ENCODE measurements at places on chromosomes 6 and 20.

GRCh38 chr6:109075934-109076333, 18.7 kb downstream of the SESN1 start:
- ATAC-seq, result no peak

DNA sequence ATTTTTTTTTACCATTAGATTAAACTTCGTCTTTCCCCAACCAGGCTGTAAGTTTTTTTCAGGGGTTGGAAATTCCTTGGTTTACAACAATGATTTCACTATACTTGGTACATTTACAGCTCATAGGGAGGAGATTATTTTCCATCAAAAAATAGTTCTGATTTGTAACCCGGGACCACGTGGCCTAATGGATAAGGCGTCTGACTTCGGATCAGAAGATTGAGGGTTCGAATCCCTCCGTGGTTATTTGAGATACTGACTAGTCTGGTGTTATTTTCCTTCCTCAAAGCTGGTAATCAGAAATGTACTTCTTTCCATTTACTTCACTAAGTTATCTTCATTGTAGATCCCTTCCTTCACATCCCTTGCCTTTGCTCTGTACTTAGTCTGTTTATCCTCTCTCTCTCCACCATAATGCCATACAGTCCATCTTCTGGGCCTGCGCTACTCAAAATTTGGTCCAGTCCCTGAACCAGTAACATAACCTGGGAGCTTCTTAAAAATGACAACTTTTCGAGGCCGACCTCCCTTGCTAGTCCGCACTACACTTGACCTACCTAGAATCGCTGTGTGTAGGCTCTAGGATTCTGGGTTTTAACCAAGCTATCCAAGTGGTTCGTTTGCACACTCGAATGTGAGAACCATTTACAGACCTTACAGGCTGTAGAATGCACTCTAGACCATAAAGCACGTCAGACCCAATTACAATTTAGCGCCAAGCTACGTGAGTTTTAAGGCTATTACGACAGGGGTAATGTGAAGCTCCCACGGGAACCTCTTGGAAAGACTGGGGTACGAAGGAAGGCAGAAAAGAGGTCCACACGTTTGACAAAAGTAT, 42.1 kb upstream of the BTN3A2 start:
- ATAC-seq, result no peak

DNA sequence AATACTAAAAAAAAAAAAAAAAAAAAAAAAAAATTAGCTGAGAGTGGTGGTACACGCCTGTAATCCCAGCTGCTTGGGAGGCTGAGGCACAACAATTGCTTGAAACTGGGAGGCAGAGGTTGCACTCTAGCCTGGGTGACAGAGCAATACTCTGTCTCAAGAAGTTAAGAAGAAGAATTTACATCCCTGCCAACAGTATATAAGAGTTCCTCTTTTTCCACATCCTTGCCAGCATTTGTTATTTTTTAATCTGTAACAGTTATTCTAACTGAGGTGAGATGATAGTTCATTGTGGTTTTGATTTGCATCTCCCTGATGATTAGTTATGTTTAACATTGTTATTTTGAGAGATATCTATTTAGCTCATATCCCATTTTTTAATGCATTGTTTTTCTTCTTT, 20.3 kb upstream of the DYNLRB1 start:
- no peak for ATAC-seq

- no peak for ATAC-seq
Measured at GRCh38 chr20:61106438-61106837, 145.6 kb upstream of the CDH4 start.

GRCh38 chr20:8299921-8300320, 167.9 kb downstream of the PLCB1 start:
- no peak for ATAC-seq

- no peak for ATAC-seq
Measured at GRCh38 chr6:33708516-33709204, 2.8 kb downstream of the UQCC2 start.

DNA sequence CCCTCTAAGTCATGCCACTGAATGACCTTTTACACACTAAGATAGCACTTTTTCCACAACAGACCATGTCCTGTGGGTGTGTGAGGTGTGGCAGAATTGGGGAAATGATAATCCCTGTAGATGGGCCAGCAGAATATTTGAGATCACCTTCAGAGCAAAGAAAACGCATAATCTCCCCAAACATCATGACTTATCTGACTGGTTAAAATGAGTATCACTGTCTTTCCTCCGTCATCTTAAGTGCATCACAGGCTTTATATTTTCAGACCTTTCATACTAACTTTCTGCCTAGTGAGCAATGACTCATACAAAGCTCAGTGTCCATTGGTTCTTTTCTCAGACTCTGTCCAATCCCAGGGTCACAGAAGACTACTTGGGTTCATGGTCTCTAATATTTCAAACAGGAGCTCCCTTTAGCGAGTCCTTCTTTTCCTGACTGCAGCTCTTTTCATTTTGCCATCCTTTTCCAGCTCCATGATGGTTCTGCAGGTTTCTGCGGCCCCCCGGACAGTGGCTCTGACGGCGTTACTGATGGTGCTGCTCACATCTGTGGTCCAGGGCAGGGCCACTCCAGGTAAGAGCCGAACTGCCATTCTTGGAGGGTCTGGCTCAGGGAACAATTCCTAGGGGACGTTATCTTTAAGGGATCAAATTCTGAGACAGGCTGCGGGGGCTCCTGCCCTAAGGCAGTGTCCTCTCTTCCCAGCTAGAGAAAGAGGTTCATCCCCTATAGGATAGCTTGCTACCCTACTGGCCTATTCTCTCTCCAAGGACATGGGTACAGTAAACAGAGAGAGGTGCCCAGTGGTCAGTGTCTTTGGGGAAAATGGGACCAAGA, at the start of gene HLA-DPB1:
HLA-DPB1 (plus strand) TSS at position 423 of the 838 bp plus-strand sequence; CDS start at position 475, 52 bp downstream.
- peak; percentile 89 for ATAC-seq

GRCh38 chr6:12125396-12125795, 113.3 kb downstream of the HIVEP1 start:
- ATAC-seq, result no peak

DNA sequence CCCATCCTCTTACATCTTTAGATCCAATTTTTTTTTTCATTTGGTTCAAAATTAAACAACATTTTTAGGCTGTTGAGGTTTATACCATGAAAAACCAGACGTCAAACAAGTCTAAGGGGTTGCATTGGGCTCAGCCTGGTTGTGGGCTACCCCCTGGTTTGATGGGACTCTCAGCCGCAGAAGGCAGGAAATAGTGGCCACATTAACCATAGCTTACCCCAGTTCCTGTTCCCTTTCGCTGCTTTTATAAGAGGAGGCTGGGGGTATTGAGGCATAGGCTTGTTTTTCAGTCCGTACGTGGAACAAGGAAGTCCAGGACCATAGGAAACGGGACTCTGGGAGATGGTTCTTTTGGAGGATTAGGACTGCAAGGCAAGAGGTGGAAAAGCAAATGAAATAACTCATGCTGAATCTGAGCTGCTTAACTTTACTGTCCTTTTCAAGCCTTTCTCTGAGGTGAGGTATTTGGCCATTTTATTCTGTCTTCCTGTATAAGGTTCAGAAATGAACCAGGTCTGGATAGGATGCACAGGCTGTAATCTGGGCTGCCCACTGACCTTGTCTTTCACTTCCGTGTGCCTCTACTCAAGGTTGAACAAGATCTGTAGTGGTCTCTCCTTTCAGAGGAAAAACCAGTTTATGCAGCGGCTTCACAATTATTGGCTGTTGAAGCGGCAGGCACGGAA, 7.7 kb downstream of the BRPF3 start:
- ATAC-seq, result peak; percentile 77

DNA sequence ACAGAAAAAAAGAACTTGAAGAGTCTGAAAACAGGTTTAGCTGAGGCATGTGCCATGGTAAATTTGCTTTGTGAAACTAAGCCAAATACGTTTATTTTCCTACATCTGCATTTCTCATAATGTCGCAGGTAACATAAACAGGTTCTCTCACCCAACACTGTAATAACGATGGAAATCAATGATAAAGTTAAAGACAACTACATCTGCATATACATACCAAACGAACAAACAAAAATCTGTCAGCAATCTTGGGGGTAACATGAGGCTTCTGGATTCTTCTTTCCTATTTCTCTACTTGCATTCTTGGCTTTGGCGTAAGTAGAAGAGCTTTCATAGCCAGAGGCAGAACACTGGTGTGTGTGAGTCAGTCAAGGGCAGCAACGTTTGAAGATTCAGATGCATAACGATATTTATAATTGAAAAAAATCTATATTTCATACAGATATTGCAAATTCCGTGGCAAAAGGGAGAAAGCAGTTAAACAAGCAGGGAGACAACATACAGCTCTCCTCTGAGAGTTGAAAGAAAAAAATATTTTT, 195.1 kb downstream of the EDN1 start:
- ATAC-seq, result no peak

DNA sequence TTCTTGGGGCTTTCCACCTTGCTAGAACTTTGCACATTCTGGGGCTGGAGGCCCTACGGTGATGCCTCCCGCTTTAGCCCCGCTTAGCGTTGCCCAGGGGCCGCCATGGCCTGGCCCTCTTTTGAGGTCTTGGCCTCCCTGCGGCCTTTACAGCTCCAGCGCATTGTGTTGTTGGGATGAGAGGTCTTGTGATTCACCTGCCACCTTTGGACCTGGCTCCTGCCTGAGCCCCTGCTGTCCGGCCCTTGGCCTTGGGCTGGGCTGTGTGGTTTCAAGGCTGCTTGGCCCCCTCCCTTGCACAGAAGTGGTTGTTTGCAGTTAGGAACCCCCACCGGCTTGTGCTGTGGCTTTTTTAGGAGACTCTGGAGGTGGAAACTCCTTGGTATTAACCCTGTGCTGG, 61.0 kb upstream of the CDH4 start:
- no peak for ATAC-seq

- ATAC-seq, result no peak
Measured at GRCh38 chr20:24651976-24652345, 182.5 kb downstream of the SYNDIG1 start.

- ATAC-seq, result no peak
Measured at GRCh38 chr20:44271915-44272663, 25.0 kb downstream of the GDAP1L1 start.

GRCh38 chr6:151869345-151869744, 61.9 kb downstream of the ESR1 start:
- ATAC-seq, result no peak

DNA sequence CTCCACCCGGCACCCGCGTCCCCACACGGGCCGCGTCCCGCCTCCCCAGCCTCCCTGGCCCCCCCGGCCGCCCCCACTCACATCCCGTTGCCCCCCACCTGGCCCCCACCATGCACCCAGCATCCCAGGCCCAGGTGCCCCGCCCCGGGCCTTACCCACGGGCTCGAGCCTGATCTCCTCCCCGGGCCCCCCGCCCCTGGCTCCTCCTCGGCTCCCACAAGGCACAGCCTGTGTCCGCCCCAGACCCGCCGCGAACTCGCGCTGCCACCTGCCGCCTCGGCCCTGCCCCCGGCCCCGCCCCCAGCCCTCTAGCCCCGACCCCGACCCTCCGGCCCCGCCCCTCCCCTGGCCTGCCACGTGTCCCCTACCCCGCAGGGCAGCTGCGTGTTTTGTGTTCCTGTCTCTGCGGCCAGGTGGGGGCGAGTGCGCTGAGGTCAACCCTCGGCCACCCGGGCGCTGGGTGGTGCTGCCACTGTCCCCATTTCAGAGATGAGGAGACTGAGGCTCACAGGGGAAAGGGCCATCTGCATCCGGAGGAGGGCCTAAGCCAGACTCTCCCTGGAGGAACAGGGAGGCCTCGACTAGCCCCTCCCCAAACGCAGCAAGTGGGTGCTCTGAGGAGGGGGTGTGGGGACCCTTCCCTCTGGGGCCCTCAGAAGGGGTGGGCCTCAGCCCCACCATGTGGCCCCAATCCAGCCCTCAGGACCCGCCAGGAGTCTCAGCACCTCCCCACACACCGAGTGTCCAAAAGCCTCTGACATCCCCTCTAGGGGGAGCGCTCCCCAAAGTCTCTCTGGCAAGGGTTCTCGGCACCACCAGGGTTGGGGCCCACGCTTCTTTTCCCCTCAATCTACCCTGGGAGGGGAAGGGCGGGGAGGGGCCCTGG, 99.8 kb downstream of the TAF4 start:
- peak; percentile 63 for ATAC-seq

DNA sequence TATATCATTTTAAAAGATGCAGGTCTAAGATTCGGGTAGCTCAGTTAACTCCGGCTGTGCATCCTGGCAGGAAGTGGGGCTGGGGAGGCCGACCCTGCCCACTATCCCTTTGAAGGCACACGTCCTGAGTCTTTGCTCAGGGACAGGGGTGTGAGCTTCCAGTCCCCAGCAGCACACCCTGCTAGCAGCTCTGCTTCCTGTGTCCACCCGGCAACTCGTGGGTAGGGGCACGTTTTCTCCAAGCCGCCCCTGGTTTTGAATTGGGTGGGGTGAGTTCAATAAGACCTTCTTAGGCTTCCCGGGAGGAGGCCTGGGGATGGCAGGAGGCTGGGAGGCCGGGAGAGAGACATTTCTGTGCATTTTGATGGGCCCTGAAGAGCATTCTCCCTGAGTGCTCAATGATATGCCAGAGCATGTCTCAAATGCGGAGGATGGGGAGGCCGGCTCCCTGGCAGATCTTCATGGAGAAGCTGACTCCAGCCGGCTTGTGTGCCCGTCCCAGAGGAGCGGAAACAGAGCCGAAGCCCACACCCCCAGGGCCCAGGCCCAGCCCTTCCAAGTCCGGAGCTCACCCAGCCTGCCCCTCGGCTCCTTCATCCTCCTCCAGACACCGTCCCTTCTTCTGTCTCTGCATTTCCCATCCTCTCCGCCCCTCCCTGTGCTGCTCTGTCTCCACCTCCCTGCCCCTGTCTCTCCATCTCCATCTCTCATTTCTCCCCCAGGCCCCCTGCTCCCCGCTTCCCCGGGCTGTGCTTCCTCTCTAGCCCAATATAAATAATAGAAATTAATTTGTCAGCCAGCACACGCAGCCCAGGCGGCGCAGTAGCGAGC, 36.3 kb upstream of the ZFAND3 start:
- ATAC-seq, result peak; percentile 38

DNA sequence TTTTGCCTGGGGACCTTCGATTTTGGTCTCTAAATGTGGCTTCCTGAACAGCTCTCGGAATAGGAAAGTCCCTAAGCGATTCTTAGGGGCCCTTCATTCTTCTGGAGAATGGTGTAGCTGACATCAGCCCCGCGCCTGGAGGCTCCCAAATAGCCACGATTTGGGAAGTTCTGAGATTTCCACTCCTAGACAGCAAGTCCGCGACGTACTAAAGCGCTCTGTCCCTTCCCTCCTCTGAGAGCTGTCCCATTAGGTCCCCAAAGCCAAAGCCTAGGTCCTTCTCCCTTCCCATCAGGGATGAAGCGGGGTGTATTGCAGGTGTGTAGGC, 756 bp downstream of the MOXD1 start:
- ATAC-seq, result no peak

All from stimulated activated memory B cell treated with anti-CD40 and anti-IgM and Interleukin-4, amounts not matched to agents 10 μg/mL and 1 μg/mL and 100 μg/mL, for 72 hours (primary cell).